ENCODE measurements at places on chromosomes 3 and 15.

DNA sequence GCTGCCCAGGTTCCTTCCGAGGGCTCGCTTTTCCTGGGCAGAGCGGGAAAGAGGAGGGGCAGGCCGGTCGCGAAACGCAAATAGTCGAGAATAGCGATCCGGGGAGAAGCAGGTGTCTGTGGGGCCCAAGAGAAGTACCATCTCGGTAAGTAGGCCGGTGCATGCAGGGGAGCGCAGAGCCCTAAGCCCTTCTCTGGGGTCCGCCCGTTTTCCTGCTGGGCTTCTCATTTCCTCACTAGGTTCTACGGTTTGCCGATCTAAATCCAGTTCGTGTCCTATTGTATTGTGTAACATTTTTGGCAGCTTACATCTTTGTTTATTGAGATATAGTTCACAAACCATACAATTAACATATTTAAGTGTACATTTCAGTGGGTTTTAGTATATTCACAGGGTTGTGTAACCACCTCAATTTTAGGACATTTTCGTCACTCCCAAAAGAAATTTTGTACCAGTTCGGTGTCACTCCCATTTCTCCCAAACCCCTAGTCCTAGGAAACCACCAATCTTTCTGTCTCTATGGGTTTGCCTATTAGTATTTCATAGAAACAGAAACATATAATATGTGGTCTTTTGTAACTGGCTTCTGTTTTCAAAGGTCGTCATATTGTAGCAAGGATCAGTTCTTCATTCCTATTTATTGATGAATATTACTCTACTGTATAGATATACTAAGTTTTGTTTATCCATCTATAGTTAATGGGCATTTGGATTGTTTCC lies 6.8 kb upstream of the TRIM69 start:
- no peak for DNase-seq

- DNase-seq, result peak; percentile 88
Measured at GRCh38 chr3:130893376-130894129, at the start of gene ATP2C1. Gene ATP2C1 (plus strand): TSS chr3:130894084. CDS start chr3:130894770, 686 bp downstream.

DNA sequence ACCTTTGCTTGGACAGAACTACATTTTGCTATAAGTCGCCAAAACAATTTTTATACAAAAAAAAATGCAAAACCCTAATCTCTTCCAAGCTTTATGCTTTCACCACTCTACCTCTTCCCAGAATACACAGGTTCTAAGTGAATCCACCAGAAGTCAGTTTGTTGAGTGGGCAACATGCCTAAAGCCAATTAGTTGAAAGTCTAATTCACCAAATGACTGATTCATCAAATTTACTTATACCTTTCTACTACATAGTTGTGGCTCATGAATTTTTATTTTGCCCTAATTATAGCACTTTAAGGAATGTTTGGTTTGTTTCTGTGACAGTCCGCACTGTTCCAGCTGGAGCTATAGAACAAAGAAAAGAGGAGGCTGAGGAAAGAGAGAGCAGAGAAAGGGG lies 265.9 kb upstream of the TGFBR2 start:
- no peak for DNase-seq

DNA sequence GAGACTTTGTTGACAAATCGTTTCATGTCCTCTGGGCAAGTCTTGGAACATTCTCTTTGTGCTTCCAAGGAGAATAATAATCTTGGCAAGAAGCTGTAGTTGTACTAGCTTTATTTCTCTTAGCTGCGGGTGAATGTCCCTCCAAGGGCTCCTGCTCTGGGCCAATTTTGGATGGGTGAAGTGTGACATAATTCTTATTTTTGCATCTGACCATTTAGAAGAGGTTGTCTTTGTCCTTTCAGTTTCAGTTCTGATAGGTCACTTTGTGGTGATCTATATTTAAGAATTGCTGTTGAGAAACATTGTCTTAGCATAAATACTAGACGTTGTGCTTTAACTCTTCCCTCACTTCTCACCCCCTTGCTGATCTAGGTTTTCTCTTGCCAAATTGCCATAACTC lies 164.8 kb upstream of the RORA start:
- DNase-seq, result no peak

GRCh38 chr3:71702131-71703024 lies 22.8 kb downstream of the EIF4E3 start:
- peak; percentile 83 for DNase-seq

GRCh38 chr15:75620841-75621391 lies 4.6 kb downstream of the SNUPN start:
- DNase-seq, result no peak

- DNase-seq, result no peak
Measured at GRCh38 chr3:177418787-177419186, 221.5 kb upstream of the TBL1XR1 start.

DNA sequence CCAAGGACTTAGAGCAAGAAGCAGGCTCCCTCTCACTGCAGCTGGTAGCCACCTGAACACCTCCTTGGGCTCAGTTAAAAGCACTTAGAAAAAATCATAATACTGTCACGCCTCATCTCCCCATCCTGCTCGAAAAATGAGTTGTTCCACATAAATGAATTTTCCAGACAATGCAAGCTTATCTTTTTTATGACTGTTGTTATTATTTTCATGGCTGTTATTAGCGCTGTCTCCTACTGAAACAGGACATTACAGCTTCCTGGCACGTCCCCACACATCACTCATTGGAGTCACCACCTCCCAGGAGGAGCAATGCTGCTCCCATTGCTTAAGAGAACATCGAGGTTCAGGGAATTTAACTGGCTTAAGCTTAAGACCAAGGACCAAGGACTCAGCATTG lies 26.5 kb downstream of the CCDC33 start:
- DNase-seq, result no peak

GRCh38 chr3:67653425-67654098 lies 850 bp downstream of the SUCLG2 start:
- DNase-seq, result peak; percentile 16

DNA sequence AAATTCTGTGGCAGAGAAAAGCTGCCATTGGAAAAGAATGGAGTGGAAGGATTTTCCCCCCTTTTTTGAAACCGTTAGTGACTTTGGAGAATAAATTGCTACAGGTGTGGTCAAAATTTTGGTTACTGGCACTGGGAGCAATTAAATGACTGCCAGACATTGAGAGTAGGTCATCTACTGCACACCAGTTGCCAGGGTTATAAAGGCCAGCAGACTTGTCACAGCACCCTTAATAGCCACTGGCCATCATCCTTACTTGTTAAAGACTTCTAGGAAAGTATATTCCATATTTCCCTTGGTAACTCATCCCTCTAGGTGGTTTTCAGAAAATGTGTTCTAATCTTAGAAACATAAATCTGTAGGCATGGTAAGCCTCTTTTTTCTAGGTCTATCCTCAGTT lies 8.0 kb downstream of the PIK3CA start:
- no peak for DNase-seq

- DNase-seq, result no peak
Measured at GRCh38 chr15:78984041-78984440, 39.2 kb upstream of the CTSH start.

- DNase-seq, result no peak
Measured at GRCh38 chr3:46524008-46524407, 26.2 kb downstream of the RTP3 start.

DNA sequence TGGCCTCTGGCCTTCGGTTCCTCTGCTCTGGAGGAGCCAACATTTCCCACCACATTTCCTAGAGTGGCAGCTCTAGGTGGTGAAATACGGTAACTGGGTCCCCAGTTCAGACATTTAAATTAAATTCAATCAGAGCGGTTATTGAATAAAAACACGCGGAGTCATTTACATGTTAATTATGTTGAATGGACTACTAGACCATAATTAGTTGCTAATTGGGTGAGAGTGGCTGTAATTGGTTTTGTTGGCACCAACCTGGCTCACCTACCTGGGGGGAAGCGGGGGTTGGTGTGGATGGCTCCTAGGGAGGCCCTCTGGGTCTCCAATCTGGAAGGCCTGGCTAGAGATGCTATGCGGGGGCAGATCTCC lies 12.7 kb downstream of the SEMA3F start:
- no peak for DNase-seq

- no peak for DNase-seq
Measured at GRCh38 chr3:30131191-30131590, 475.2 kb upstream of the TGFBR2 start.

GRCh38 chr15:38687340-38687739 lies 122.7 kb upstream of the RASGRP1 start:
- peak; percentile 48 for DNase-seq

DNA sequence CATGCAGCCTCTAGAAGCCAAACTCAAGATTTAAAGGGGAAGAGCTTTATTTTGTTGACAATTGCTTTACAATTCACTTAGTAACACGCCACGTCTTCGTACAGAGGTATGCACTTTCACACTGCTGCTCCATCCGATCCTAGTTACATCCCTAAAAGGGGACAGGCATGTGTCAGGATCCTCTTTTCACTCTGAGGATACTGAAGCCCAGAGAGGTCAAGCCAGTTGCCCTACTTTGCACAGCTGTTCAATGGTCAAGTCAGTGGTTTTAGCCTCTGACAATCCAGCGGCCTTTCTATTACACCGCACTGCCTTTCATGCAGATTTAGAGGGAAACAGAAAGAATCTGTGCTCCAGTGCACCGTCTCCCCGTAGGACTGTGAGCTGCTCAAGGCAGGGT lies 44.9 kb upstream of the CHRNB4 start:
- no peak for DNase-seq

DNA sequence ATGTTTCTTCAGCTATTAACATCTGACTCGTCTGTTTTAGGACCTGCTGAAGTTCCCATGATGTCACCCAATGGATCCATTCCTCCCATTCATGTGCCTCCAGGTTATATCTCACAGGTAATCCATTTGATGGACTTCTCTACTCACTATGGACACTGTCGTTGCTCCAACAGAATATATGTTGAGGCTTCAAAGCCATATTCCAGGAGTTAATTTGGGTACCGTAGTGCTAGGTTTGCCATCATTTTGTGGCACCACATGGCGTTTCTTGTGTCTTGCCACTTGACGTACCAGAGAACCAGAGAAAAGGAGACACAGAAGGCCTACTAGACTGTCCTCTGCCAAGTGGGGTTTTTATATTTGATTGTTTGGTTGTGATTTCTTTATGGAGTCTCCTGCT lies 187.5 kb downstream of the FNDC3B start:
- DNase-seq, result no peak

- peak; percentile 79 for DNase-seq
Measured at GRCh38 chr3:52220380-52221026, 4.9 kb downstream of the TLR9 start.

DNA sequence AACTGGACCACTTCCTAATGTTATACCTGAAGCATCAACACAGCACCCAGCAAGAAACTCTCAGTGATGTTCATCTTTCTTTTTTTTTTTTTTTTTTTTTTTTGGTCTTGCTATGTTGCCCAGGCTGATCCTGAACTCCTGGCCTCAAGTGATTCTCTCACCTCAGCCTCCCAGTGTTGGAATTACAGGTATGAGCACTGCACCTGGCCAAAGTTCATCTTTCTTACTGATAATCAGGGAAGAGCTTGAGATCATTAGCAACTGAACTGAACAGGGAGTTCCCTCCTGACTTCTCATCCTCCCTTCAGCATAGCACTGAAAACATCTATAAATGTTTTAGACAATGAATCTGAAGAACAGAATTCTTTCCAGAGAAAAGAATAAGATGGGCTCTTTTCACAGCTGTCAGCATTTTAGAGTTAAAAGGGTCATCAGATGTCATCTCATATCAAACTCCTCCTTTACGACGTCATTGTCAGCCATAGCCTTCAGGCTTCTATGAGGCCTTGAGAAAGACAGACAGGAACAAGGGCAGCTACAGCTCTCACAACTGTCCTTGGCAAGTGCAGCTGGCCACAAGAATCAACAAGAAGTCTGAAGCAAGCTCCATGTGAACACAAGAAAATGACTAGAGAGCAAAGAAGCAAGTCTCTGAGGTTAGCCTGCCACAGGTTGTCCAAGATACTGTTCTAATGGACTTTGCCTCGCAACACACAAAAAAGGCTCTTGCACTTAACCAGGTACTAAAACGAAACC lies 33.8 kb downstream of the SCAP start:
- no peak for DNase-seq

GRCh38 chr3:17006132-17006852 lies 121.5 kb downstream of the PLCL2 start:
- DNase-seq, result no peak

DNA sequence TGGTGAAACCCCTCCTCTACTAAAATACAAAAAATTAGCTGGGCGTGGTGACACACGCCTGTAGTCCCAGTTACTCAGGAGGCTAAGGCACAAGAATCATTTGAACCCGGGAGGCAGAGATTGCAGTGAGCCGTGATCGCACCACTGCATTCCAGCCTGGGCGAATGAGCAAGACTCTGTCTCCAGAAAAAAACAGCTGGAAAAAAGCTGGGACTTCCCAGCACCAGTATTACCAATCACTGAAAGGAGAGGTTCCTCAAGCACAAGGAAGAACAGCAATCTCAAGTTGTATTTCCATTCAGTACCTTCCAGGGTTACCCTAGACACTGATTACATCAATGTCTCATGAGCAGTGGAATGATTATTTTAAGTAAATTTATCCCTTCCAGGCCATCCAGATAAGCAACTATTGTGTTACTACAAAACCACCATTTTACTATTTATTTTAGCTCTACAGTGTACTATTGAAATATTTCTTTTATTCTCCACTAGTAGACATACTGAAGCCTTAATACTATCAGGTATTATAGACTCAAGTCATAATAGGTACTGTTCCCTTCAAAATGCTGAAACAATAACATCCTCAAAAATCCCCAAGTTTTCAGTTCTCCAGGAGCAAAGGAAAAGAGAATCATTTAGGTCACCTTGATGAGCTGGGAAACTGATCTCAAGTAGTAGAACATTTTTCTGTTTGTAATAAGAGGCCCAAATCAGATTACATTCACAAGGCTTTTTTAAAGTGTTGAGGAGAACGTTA lies 54.8 kb upstream of the VGLL4 start:
- DNase-seq, result no peak

- no peak for DNase-seq
Measured at GRCh38 chr15:83352119-83352518, 67.7 kb upstream of the BNC1 start.
